ENCODE measurements at places on chromosomes 11 and 22. TPM values are rescaled to one million over a fixed set of nuclear protein-coding genes. Genes with fewer than 3 reads are reported as not detected.

GRCh38 chr11:33234397-33235190, 22.6 kb upstream of the HIPK3 start:
- peak; percentile 87 for DNase-seq

SMIM35 gene
- not detected for polyA plus RNA-seq

DNA sequence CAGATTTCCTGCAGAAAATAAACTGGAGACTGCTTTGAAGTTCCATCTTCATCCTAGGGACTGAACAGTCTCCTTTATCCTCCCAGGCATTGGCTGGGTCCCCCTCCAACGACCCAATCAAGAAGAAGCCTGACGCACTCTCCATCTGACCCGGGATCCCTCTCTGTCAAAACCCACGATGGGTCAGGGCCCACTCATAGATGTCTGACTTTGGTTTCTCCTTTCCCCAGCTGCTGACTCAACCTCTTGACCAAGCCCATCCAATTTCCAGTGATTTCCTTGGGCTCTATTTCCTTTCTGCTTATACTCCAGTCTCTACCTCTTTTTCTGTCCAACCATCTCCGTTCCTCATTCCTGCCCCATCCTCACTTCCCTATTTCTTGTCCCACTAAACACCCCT, 189.7 kb downstream of the MIAT start:
- no peak for DNase-seq

GRCh38 chr11:27119396-27119795, 78.8 kb downstream of the BBOX1 start:
- DNase-seq, result no peak

DNA sequence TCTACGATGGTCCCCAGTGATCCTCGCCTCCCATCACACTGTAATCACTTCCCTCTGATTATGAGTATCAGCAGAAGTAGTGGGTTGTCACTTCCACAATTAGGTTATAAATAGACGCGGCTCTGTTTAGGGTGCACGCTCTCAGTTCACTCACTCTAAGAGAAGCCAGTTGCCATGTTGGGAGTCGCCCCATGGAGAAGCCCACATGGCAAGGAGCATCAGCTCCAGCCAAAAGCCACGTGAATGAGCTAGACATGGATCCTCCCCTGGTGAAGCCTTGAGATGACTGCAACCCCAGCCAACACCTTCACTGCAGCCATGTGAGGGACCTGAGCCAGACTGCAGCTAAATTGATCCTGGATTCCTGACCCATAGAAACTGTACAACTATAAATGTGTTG, 26.4 kb upstream of the MYOD1 start:
- no peak for DNase-seq

SHANK3 gene
- 26.1 TPM for polyA plus RNA-seq

- DNase-seq, result no peak
These were observed 4.9 kb downstream of the RAB3IL1 start for GRCh38 chr11:61912530-61912898.

SPECC1L gene
- 18.8 TPM for polyA plus RNA-seq

GRCh38 chr22:29040385-29041275, 21.0 kb downstream of the C22orf31 start:
- DNase-seq, result peak; percentile 83

RAB38 gene
- 3.0 TPM for polyA plus RNA-seq

THY1 gene
- 3.1 TPM for polyA plus RNA-seq

GRCh38 chr11:134425816-134426536, 13.9 kb upstream of the B3GAT1 start:
- no peak for DNase-seq

DNA sequence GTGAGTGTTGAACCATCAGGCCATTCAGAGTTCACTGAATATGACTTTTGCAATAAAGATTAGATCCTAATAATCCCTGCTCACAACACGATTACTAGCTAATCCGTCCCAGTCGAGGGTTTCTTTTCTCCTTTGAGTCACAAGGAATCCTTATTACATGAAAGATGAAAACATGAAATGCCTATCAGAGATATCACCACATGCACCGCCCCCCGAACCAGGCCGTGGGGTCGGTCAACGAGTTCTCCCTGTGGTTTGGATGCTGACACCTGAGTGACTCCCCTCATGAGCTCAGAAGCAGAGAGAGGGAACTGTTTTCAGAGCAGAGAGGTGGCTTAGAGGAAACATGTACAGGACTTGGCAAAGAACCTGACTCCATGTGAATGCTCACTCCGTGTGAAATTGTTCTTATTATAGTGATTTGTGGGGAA, 263.3 kb downstream of the ETS1 start:
- no peak for DNase-seq

TBX10 gene
- not detected for polyA plus RNA-seq

NFRKB gene
- 21.7 TPM for polyA plus RNA-seq

GRCh38 chr11:66318600-66318970, 1.7 kb upstream of the CD248 start:
- no peak for DNase-seq

- DNase-seq, result peak; percentile 16
These were observed at the start of gene GAB2 for GRCh38 chr11:78417175-78417887. TSS of gene GAB2 (minus strand) at chr11:78417820. CDS start at chr11:78417720, 100 bp downstream.

THYN1 gene
- polyA plus RNA-seq, result 35.7 TPM

- no peak for DNase-seq
These were observed 67.8 kb downstream of the CTTN start for GRCh38 chr11:70466154-70466553.

DNA sequence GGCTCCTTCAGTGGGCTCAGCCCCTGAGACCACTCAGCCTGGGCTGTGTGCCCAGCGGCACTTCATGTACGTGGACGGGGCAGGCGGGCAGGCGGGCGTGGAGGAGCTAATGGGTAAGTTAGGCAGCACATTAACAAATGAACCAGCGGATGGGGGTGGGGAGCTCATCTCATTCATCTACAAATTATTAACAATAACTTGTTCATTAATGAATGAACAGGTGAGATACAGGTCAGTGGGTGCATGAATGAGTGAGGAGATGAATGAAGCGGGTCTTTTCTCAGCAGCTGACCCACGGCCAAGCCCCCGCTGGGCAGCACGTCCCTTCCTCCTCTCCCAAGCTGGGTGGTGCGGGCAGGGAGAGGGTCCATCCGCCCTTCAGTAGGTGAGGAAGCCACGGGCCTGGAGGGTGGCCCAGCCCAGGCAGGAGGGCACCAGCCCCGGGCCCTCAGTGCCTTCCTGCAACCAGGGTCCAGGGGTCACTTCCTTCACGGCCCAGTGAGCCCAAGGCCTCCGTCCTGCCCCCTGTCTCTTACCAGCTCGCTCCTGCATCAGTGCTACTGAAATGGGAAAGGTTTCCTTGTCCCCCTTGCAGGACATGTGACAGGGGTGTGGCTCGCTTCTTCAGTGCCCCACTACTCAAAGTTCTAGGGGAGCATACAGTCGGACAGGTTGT, 60.5 kb upstream of the KCNQ1OT1 start:
- no peak for DNase-seq

MS4A1 gene
- polyA plus RNA-seq, result not detected

GRCh38 chr11:46120346-46121300, 631 bp downstream of the PHF21A start:
- DNase-seq, result peak; percentile 72

GRCh38 chr22:20727118-20728015, 46.5 kb upstream of the SERPIND1 start:
- no peak for DNase-seq

DNA sequence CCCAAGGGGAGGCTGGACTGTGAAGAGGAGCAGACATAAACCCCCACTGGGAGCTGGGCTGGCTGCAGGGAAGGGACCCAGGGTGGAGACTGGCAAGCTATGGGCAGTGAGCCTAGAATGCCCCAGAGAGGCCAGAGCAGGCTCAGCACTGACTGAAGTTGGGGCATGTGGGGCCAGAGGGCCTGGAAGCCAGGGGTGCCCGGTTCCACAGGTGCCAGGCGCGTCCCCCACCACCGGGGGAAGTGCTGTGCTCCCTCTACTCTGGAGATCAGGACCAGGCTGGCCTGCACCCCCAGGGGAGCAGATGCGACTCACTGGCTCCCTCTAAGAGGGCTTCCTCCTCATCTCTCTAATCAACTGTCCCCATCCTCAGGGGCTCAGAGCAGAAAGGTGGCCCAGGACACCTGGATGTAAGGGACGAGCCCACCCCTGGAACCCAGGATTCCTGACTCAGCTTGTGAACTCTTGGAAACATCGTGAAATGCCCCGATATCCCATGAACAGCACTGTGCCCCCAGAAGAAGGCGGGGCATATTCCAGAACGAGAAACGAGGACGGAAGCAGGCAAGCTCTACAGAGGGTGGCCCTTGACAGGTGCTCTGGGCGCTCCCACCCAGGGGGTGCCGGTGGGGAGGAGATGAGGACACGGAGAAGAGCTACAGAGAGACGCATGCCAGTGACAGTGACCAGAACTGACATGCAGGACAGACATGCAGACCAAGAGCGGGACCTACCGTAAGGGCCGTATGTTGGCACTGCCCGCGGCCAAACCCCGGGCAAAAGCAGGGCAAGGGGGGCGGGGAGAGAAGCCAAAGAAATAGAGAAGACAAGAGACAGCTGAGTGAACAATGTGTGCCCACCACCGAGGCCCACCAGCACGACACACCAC, 20.4 kb downstream of the MAFF start:
- DNase-seq, result no peak

DNA sequence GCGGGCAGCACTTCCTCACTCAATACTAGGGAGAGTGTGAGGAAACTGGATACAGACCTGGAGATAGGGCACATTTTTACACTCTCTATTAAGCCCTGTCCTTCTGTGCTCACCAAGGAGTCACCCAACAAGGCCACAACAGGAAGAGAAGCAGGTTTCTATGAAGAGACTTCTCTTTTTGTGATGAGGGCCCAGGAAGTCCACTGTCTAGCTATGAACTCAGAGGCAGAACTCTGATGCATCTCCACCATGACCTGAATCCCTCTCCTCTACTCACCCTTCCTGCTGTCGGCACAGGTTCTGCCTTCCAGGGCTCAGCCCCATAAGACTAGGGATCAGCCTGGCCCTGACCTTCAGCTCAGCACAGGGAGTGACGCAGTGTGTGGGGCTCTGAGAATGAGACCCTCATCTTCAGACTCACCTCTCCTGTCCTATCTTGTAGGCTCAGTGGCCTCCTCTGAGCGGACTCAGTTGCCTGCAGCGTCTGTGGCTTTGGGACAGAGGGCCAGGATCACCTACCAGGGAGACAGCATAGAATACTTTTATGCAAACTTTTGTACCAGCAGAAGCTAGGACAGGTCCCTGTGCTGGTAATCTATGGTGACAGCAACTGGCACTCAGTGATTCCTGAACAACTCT, 49.3 kb upstream of the IGLL5 start:
- no peak for DNase-seq

GRCh38 chr11:46210133-46210636, 67.3 kb upstream of the CREB3L1 start:
- DNase-seq, result no peak

SHANK2 gene
- polyA plus RNA-seq, result not detected

RAB3IL1 gene
- polyA plus RNA-seq, result 2.9 TPM

DNA sequence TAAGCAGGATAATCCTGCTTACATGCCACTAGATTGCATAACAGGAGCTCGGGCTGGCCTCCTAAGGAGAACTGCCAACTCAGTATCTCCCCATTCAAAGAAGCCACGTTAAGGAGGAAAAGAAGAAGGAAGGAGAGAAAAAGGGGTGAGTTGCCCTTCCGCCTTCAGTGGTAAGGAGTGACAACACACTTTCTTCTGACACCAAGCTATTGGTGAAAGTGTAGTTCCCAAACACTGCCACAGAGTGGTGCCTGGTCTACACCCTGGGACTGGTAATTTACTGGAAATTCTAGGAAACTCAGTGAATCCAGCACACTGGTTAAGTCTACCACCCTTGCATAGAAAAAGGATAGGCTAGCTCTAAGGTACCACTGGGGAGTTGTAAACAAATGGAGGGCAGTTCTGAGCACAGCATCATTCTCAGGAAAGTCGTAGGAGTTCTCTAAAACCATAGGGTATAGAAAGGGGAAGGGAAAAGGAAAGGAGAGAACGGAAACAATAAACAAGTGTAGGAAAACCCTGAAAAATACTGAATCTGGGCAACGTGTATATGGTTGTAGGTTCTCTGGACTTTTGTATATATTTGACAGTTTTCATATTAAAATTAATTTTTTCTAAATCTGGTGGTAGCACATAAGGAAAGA, 58.2 kb downstream of the RRAS2 start:
- peak; percentile 88 for DNase-seq

- no peak for DNase-seq
These were observed 44.1 kb upstream of the GDPD4 start for GRCh38 chr11:77345621-77346020.

DNA sequence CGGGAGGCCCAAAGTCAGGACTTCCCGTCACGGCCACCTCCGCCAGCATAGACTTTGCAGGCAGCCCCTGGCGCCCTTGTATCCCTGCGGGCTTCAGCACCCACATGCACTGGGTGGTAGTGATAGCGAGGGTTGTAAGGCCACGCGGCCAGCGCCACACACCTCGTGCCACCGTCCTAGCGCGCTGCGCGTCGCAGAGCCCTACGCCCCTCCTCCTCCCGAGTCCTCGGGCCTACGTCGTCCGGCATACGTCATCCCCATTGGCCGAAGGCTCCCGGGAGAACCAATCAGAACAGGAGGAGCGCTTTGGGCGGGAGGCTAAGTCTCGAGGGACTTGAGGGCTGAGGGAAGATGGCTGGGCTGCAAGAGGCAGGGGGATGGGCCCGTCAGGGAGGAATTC, 1.3 kb upstream of the BTBD18 start:
- no peak for DNase-seq

DNA sequence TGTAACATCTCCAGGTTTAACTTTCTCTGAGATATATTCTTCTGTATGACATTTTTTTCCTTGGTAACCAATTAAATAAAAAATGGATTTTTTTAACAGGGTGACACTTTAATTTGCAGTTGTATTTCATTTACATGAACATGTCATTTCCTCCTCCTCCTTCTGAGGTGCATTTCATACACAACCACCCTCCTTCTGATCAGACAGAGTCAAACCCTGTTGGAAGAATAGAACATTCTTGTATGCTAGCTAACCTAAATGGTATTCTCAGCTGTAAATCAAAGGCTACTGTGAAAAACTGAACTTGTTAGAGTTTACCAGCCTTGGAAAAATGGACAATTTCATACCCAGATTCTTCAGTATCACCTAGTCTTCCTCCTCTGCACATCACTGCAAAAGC, 52.7 kb upstream of the CHRM4 start:
- DNase-seq, result no peak

RAG2 gene
- polyA plus RNA-seq, result not detected

POU2AF3 gene
- not detected for polyA plus RNA-seq

SCGB1D2 gene
- not detected for polyA plus RNA-seq

DNA sequence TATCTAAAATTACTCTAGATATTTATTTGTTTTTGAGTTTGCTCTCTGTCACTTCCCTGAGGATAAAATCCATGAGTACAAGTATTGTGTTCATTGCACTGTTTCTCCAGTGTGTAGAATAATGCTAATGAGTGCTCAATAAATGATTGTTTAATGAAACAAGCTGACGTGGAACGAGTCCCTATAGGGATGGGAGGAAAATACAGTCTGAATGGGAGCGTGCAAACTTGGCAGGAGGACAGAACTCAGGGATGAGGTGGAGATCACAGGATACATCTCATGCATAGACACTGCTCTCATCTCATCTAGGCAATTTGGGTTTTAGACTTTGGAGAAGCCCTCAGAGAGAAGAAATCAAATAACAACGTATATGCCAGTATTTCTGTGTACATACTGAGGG, 58.4 kb upstream of the ZC3H12C start:
- no peak for DNase-seq

Data from endothelial cell of umbilical vein (primary cell).